ENCODE measurements at places on chromosomes 12 and 14. TPM values are rescaled to one million over a fixed set of nuclear protein-coding genes. Genes with fewer than 3 reads are reported as not detected.

The ACOT6 gene
- not detected for total RNA-seq

The SERPINA12 gene
- not detected for total RNA-seq

- no peak for DNase-seq
Observed at GRCh38 chr12:9706086-9706685, 26.7 kb downstream of the CLECL1 start.

- DNase-seq: no peak
Observed at GRCh38 chr12:79769860-79770485, 79.2 kb upstream of the PAWR start.

GRCh38 chr14:22313172-22313801, 275.7 kb downstream of the DAD1 start:
- DNase-seq: no peak

The SLC5A8 gene
- total RNA-seq: not detected

DNA sequence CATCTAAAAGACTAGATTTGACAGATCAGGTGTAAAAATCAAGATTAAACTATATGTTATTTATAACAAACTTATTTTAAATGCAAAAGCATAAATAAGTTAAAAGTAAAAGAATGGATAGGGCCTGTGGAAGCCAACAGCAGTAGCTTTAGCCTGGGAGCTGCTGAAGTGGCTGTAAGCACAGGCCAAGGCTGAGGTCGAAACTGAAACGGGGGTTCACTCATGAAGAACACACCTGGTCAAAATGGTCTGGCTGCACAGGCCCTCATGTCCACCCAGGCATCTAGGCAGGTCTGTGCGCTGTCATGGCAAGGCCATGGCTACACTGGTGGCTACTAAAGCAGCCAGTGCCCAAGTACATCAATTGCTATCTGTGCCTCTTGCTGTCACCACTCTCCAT, 23.1 kb downstream of the CATSPERB start:
- no peak for DNase-seq

- DNase-seq: peak; percentile 46
Observed at GRCh38 chr14:55129428-55130195, 560 bp downstream of the LGALS3 start.

DNA sequence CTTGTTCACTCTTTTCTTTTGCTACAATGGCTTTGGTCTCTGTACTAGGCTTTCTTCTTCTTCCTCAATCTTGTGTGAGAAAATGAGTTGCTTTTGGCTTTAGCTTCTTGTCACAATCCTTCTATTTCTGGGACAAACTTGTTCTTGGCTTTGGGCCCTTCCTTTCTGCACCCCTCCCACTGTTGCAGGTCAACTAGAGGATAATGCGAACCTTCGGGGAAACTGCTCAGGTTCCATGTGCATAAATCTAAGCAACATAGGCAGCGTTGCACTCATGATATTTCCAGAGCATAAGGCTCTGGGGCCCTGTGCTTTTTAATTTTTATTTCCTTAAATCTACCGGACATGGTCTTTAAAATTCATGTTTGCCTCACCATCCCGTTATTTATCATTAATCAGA, 89.8 kb upstream of the LRIG3 start:
- DNase-seq: no peak

DNA sequence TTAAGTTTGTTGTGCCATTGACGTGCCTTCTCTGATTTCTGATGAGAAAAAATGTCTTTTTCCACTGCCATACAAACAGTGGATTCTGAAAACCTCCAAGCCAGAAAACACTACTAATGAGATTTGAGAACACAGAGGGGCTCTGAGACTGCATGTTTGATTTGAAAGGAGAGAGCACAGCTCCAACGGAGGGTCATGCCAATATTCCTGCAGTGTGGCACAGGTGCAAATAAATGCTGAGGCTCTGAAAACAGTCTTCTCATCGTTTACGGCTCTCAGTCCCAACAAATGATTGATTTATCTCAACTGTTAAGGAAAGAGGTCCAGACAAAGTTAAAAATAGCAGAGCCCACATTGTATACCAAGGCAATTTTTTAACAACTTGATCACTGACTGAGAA, 128.7 kb downstream of the KCNH5 start:
- DNase-seq: no peak

- DNase-seq: peak; percentile 47
Observed at GRCh38 chr12:58920102-58920960, at the start of gene LRIG3. Gene LRIG3, minus strand, starts transcription at chr12:58920504. Its CDS starts 269 bp downstream, at chr12:58920235.

DNA sequence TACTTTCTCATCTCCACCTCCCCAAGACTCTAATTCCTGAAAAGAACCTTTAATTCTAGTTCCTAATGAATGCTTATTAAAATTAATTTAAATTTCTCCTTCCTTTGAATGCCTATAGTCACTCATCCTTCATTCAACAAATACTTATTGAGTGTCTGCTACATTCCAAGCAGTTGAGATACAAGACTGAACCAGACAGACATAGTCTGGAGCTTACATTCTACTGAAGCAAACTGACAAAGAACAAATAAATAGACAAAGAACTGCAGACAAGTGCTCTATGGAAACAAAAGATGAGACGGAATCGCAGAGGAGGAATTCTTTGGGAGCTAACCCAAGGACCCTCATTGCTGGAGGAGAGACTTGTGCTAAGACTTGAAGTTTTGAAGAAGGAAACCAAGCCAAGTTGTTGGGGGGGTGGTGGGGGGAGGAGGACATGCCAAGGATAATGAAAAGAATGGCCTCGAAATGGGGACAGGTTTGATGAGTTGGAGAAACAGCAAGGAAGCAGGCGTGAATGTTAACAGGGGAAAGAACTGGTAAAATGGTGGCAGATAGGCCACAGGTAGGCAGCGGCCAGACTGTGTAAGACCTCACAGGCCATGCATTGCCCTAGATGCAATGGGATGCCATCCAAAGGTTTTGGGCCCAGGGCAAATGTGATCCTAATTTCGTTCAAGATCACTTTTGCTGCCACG, 9.7 kb upstream of the TDG start:
- DNase-seq: no peak

- DNase-seq: peak; percentile 55
Observed at GRCh38 chr14:23327947-23328744, 6.9 kb downstream of the PABPN1 start.

GRCh38 chr14:72404106-72404774, 472.0 kb downstream of the RGS6 start:
- no peak for DNase-seq

The ZFYVE21 gene
- total RNA-seq: 8.0 TPM

The ADAM21 gene
- 0.24 TPM for total RNA-seq

- no peak for DNase-seq
Observed at GRCh38 chr12:102511575-102511974, 31.2 kb upstream of the IGF1 start.

The ERBB3 gene
- total RNA-seq: 0.97 TPM

- DNase-seq: no peak
Observed at GRCh38 chr14:103746701-103747100, 31.1 kb downstream of the ZFYVE21 start.

- DNase-seq: no peak
Observed at GRCh38 chr12:59149995-59150642, 229.8 kb upstream of the LRIG3 start.

DNA sequence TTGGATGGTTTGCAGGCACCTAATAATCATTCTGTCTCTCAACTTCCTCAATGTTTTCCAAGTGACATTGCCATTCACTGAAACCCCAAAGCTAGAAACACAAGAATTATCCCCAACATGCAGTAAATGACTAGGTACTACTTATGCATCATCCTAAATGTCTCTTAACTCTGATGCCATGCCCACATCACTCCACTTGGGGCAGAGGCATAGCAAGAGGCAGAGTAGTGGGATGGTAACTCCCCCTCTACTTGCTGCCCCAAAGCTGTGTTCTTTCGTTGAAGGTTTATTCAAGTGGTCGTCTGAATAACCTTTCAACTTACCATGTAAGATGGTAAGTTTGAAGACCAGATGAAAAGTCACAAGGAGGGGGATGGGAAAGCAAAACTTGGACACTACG, 77.9 kb upstream of the SOX5 start:
- DNase-seq: no peak

- DNase-seq: no peak
Observed at GRCh38 chr14:76329154-76329928, 46.6 kb upstream of the ESRRB start.

- peak; percentile 57 for DNase-seq
Observed at GRCh38 chr14:52553002-52553670, 500 bp downstream of the GPR137C start.

DNA sequence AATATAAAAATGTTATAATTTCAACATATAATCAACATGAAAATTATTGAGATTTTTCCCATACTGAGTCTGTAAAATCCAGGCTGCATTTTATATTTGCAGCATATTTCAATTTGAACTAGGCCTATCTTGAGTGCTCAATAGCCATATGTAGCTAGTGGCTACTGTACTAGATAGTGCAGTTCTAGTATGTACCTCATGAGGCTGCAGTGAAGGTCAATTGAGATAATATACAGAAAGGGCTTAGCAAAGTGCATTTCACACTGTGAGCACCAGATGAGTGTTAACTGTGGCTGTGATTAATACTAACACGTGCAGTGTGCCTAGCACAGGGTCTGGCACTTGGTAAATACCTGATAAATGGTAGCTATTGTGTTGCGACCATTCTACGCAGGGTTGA, 5.4 kb upstream of the SLC22A17 start:
- DNase-seq: no peak

The SIX6 gene
- total RNA-seq: not detected

The MUCL1 gene
- not detected for total RNA-seq

GRCh38 chr12:116306506-116306905, 29.0 kb upstream of the MED13L start:
- DNase-seq: no peak

DNA sequence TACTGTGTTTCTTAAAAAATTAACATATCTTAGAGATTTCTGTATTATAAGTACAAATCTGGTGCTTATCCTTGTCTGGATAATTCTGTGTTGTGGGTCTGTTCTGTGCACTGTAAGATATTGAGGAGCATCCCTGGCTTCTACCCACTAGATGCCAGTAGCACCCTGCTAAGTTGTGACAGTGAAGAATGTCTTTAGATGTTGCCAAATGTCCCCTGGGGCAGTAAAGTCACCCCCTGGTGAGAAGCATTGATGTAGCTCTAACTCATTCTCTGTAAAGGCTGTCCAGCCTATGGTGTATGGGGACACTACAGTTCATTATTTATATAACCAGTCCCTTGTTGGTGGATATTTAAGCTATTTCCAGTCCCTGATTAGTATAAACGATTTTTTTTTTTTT, 31.4 kb downstream of the MAP1LC3B2 start:
- no peak for DNase-seq

- DNase-seq: no peak
Observed at GRCh38 chr12:123115409-123116121, 35.3 kb downstream of the PITPNM2 start.

The CMKLR1 gene
- not detected for total RNA-seq

The B3GNT4 gene
- total RNA-seq: 1.6 TPM

DNA sequence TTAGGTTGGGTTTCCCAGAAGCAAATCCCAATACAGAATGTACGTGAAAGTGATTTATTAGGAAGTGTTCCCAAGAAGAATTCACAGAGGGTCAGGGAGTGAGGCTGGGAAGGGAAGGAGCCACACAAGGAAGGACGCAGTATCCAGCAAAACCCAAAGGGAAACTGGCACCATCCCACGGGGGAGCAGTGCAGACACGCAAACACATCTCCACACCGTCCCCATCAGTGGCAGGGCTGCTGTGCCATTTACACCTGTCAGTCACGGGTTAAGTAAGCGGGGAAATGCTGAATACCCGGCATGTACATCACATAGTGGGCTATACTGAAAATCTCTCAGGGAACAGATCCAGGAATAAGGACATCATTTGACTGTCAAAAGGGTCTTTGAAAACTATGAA, 93.9 kb downstream of the SLC38A1 start:
- DNase-seq: no peak

GRCh38 chr12:86914721-86915120, 658.5 kb upstream of the MGAT4C start:
- DNase-seq: no peak

GRCh38 chr14:77063571-77064171, 34.4 kb upstream of the CIPC start:
- DNase-seq: no peak

GRCh38 chr12:105018776-105019175, 32.7 kb downstream of the NOPCHAP1 start:
- DNase-seq: no peak

DNA sequence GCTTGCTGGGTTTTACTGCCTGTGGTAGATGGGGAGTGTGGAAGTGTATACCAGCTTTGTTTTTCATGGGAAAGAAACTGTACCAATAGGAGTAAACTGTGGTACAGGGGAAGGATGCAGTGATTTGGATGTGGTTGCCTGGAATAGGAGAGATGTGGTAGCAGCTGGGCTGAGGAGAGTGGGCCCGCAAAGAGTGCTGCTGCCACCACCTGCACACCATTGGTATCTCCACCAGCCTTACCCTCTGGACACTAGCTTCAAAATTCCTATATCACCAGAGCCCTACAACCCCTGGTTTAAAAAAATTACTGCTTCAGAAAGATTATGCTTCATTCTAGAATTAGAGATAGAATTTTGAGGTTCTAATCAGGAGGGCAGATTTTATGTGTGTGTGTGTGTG, 53.6 kb downstream of the AKAP6 start:
- no peak for DNase-seq

GRCh38 chr14:35533357-35534207, at the start of gene INSM2:
Gene INSM2, plus strand, starts transcription at chr14:35534164. Its CDS starts 89 bp downstream, at chr14:35534253.
- peak; percentile 78 for DNase-seq

DNA sequence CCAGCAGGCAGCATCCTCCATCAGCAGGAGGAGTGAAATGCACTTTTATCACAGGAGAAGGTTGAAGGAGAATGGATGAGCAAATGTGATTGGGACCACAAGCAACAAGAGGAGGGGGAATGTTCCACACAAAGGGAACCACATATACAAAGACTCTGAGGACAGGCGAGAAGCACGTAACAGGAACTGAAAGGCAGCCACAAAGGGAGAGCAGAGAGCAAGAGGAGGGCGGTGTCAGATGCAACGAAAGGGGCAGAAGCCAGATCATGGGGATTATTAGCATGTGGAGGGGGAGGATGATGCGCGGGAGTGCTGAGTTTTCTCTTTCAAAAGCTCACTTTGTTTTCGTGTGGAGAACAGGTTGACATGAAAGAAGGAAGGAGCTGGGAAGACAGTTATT, 241.1 kb downstream of the SPTSSA start:
- DNase-seq: no peak

- no peak for DNase-seq
Observed at GRCh38 chr12:25156061-25156460, 38.9 kb downstream of the DNAI7 start.

GRCh38 chr14:88848571-88848970, 24.1 kb downstream of the TTC8 start:
- no peak for DNase-seq

The TPH2 gene
- not detected for total RNA-seq

DNA sequence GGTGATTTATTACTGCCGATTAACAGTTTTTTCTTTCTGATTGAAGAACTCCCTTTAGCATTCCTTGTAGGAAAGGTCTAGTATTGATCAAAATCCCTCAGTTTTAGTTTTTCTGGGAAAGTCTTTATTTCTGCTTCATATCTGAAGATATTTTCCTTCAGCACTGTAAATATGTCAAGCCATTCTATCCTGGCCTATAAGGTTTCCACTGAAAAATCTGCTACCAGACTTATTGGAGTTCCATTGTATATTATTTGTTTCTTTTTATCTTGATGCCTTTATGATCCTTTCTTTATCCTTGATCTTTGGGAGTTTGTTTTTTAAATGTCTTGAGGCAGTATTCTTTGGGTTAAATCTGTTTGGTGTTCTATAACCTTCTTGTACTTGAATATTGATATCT, 55.0 kb upstream of the TMTC1 start:
- DNase-seq: no peak

The PPP1R36 gene
- total RNA-seq: 0.18 TPM

Measured in activated naive CD8-positive, alpha-beta T cell treated with anti-CD3 and anti-CD28 coated beads for 36 hours (primary cell).